Activated CD4-positive, alpha-beta T cell treated with anti-CD3 and anti-CD28 coated beads, Interleukin-2, amount 10 ng/mL, durations not matched to agents 7 days and 5 days (primary cell): ENCODE measurements at places on chromosomes 2 and 18. TPM values are rescaled to one million over a fixed set of nuclear protein-coding genes. Genes with fewer than 3 reads are reported as not detected.
A peak's percentile ranks its signal among the peaks of the same experiment; 100 is the strongest.

LRP2 gene
- total RNA-seq, result 0.02 TPM

TRIM43 gene
- not detected for total RNA-seq

EML4 gene
- 99.6 TPM for total RNA-seq

RAB17 gene
- total RNA-seq, result not detected

MC4R gene
- total RNA-seq, result not detected

AMER3 gene
- not detected for total RNA-seq

DNA sequence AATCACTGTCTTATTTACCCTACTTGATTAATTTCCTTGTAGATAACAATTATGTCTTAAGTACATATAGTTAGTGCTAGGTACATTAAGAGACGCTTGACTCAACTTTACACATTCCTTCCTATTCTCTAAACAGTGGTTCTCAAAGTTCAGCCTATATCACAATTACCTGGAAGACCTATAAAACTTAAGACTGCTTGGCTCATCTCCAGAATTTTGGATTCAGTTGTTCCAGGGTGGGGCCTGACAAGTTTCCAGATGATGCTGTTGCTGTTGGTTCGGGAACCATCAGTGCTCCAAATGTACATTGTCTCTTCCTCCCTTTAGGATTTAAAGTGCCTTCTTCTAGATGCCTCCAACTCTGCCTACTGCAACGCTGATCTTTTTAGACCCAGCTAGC is 4.0 kb downstream of the PPP3R1 start:
- peaks cover under 1% of the 10 kb centered on the region for H3K27me3 ChIP-seq
- H3K4me1 ChIP-seq, result peaks cover 10% of the 10 kb centered on the region
- no peak overlapping the region for H3K4me3 ChIP-seq

- H3K27me3 ChIP-seq, result peaks cover 46% of the 10 kb centered on the region
- H3K27ac ChIP-seq, result no peak overlapping the region
These were observed 3.3 kb upstream of the TANC1 start for GRCh38 chr2:158965107-158965506.

DNA sequence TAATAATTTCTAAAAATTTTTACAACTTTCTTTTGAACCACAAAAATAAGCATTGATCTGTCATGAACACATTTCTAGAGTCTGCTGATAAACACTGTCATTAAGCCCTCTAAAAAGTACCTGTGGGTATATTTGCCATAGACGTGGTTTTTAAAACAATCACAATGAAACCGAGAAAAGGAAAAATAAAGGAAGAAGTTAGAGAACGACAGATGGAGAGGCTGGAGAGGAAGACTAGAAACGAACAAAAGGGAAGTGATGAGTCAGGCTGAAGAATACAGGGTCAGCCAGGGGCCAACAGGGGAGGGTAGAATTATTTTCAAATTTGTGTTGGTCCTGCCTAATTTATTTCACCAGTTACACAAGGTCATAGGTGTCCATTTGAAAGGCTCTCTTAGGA is 62.0 kb downstream of the MYL12B start:
- H3K27me3 ChIP-seq, result peaks cover 7% of the 10 kb centered on the region
- H3K36me3 ChIP-seq, result no peaks in the 10 kb centered on the region
- H3K4me3 ChIP-seq, result no peak overlapping the region
- H3K27ac ChIP-seq, result no peak overlapping the region
- DNase-seq, result no peak

- no peaks in the 10 kb centered on the region for H3K27me3 ChIP-seq
- H3K4me1 ChIP-seq, result no peaks in the 10 kb centered on the region
- H3K27ac ChIP-seq, result no peak overlapping the region
- H3K36me3 ChIP-seq, result no peaks in the 10 kb centered on the region
These were observed 145.1 kb upstream of the CELF4 start for GRCh38 chr18:37710726-37711125.

DNA sequence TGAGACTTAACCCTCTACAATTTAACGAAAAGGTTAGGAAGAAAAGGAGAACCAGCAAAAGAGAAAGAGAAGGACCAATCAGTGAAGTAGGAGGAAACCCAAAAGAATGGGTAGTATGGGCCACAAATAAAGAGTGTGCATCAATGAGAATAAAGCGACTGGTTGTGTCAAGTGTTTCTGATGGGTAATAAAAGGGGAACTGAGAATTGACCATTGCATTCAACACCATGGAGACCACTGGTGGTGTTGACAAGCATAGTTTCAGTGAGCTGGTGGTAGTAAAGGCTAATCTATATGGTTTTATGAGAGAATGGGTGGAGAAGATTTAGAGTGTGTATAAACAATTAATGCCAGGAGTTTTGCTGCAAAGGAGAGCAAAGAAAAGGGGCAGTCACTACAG is 75.4 kb downstream of the CSRNP3 start:
- no peak for DNase-seq
- H3K27ac ChIP-seq, result no peak overlapping the region
- no peaks in the 10 kb centered on the region for H3K36me3 ChIP-seq

GRCh38 chr18:10059610-10060468 is 146.0 kb downstream of the VAPA start:
- no peak overlapping the region for H3K27ac ChIP-seq
- no peaks in the 10 kb centered on the region for H3K36me3 ChIP-seq
- no peak overlapping the region for H3K4me3 ChIP-seq
- DNase-seq, result no peak
- H3K27me3 ChIP-seq, result peaks cover 3% of the 10 kb centered on the region
- H3K4me1 ChIP-seq, result no peaks in the 10 kb centered on the region

DNA sequence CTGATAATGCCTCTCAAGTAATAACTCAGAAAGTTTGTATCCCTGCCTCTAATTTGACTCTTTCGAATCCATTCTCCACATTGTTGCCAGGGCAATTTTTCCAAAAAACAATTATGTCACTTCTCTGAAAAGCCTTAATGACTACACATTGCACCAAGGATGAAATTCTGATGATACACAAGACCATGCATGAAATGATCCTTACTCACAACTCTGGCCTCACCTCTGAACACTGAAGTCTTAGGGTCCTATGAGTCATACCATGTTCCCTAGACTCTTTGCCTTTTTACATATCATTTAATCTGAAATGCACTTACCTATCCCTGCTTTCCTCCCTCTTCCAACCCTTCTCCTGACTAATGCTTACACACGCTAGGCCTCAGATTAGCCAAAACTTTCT is 51.0 kb downstream of the WDPCP start:
- no peak for DNase-seq
- H3K4me1 ChIP-seq, result no peaks in the 10 kb centered on the region
- no peaks in the 10 kb centered on the region for H3K27me3 ChIP-seq
- H3K4me3 ChIP-seq, result no peak overlapping the region
- H3K27ac ChIP-seq, result no peak overlapping the region

DNA sequence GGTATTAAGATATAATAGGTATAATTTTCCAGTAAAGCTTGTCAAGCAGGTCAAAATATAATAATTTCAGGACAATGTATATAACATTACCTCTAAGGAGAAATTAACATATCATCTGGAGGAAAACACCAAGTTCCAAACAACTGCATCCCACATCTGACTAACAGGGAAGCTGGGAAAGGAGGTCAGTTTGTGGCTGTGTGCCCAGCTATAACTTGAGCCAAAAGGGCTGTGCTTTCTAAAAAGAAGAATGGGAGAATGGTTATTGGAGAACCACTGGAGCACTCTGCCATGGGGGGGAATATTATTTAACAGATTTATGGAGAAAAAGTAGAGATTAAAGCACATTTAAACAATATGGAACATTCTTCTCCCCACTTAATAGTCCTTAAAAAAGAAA is 390.6 kb upstream of the PKDCC start:
- no peaks in the 10 kb centered on the region for H3K36me3 ChIP-seq
- H3K27me3 ChIP-seq, result no peaks in the 10 kb centered on the region
- no peak overlapping the region for H3K4me3 ChIP-seq
- no peaks in the 10 kb centered on the region for H3K4me1 ChIP-seq

GRCh38 chr2:199739413-199740110 is 111.4 kb downstream of the FTCDNL1 start:
- no peaks in the 10 kb centered on the region for H3K4me1 ChIP-seq
- no peak overlapping the region for H3K4me3 ChIP-seq
- H3K27me3 ChIP-seq, result peaks cover 14% of the 10 kb centered on the region
- DNase-seq, result peak; percentile 63

- H3K36me3 ChIP-seq, result no peaks in the 10 kb centered on the region
- H3K27ac ChIP-seq, result no peak overlapping the region
These were observed 69.3 kb upstream of the BZW1 start for GRCh38 chr2:200742426-200742825.

DNA sequence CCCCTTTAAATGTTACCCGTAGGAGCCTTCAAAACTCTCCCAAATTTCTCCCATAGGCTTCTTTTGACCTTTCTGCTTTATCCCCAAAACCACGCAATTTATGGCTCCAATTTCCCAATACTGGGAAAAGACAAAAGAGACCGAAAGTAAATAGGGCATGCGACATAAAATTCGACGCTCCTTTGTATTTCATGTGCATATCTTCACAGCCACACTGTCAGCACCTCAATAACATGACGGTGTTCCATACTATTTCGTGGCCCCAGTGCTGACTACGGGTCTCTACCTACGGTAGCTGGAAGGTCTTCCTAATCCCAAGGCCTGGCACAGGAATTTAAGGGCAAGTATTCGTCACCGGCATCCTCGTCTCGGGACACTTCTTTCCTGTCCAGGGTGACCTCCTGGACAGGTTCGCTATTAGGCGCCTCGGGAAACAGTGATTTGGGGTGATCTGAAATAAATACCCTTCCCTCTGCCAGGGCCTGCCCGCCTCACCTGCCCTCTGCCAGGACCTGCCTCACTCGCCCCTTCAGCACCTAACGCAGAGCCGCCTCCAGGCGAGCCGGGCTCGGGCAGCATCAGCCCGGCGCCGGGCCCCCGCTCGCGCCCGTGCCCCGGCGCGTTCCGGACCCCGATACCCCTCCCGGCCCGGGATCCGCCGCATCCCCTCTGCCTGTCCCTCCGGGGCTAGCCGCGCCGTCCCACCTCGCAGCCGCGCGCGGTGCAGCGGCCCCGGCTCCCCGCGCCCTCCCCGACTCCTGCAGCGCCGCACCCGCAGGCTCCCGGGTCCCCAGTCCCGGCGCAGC is 680 bp downstream of the DTNB start:
- H3K36me3 ChIP-seq, result peaks cover 2% of the 10 kb centered on the region
- H3K4me1 ChIP-seq, result peaks cover 17% of the 10 kb centered on the region
- DNase-seq, result peak; percentile 73
- peak overlapping the region; percentile 68 for H3K27ac ChIP-seq
- H3K27me3 ChIP-seq, result peaks cover 19% of the 10 kb centered on the region

GRCh38 chr18:56423626-56424025 is 214.8 kb downstream of the TXNL1 start:
- DNase-seq, result no peak
- no peak overlapping the region for H3K4me3 ChIP-seq
- no peaks in the 10 kb centered on the region for H3K4me1 ChIP-seq
- H3K27ac ChIP-seq, result no peak overlapping the region

GRCh38 chr2:185130685-185131084 is 532.4 kb downstream of the ZNF804A start:
- no peak for DNase-seq
- H3K4me1 ChIP-seq, result no peaks in the 10 kb centered on the region
- no peaks in the 10 kb centered on the region for H3K27me3 ChIP-seq
- no peak overlapping the region for H3K27ac ChIP-seq
- no peaks in the 10 kb centered on the region for H3K36me3 ChIP-seq

GRCh38 chr2:8144785-8145184 is 537.1 kb upstream of the ID2 start:
- peaks cover 1% of the 10 kb centered on the region for H3K4me1 ChIP-seq
- no peak overlapping the region for H3K4me3 ChIP-seq
- no peak for DNase-seq
- no peaks in the 10 kb centered on the region for H3K36me3 ChIP-seq

DNA sequence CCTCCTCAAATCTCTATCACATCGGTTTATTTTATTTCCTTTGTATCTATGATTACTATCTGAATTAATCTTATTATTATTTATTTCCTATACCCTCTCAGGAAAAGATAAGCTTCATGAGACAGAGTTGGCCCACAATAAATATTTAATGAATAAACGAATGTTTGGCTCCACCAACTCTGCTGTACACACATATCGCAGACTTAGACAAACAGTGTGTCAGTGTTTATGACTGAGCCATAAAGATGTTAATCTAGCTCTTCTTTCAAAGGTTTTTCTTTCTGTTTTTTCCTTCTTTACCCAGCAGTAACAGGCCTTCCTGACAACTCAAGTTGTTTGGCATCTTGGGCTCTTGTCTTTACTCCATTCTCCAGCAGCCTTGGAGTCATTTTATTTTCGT is 329.5 kb downstream of the CDH2 start:
- H3K27me3 ChIP-seq, result no peaks in the 10 kb centered on the region
- H3K36me3 ChIP-seq, result no peaks in the 10 kb centered on the region
- DNase-seq, result no peak
- no peak overlapping the region for H3K4me3 ChIP-seq
